GF-D8 (cell line): ENCODE measurements at places on chromosomes 1 and 21.
A peak's percentile ranks its signal among the peaks of the same experiment; 100 is the strongest.

GRCh38 chr1:20366056-20366462 lies 75.4 kb downstream of the VWA5B1 start:
- DNase-seq = no peak

DNA sequence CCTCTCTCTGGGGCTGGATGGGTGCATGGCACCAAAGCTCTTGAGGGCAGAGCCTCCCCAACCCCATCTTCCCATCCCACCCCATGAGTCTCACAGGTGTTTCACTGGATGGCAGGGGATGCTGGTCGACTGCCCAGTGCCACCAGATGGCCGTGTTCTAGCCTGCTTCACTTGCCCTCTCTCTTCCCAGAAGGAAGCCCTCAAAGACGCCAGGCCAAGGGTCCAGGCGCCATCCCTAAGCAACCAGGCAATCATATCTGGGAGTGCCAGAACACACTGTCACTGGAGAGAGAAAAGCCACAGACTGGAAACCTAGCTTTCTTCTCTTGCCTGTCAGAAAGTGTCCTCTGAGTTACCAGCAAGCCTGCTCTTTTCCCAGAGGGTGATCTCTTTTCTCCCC lies 26.7 kb downstream of the PIGM start:
- DNase-seq = no peak

- no peak for DNase-seq
These were observed 28.8 kb upstream of the LRRN2 start for GRCh38 chr1:204714194-204714860.

- peak; percentile 2 for DNase-seq
These were observed 36.5 kb upstream of the CD5L start for GRCh38 chr1:157878059-157878458.

DNA sequence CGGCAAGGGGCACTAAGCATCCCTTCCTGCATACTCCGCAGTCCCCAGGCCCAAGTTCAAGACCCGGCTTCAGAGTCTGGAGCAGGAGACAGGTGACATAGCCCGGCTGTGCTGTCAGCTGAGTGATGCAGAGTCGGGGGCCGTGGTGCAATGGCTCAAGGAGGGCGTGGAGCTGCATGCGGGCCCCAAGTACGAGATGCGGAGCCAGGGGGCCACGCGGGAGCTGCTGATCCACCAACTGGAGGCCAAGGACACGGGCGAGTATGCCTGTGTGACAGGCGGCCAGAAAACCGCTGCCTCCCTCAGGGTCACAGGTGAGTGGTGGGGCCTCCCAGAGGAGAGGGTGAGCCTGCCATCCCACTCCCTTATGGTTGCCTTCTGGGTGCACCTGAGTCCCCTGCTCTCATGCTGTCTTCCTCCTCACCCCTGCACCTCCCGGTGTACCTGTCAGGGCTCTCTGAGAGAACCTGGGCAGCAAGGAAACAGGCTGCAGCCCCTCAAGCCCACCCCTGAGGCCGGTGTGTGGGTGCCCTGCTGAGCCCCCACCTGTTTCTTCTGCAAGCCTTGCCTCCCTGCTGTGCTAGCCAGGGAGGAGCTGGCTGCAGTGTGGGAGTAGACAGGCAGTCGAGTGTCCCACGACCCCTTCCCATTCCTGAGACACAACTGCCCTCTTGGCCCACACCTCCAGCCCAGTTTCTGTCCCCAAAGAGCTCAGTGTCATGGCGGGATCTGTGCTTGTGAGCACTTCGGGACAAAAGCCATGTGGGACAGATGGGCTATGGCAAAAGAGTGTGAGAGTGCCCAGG lies 99.2 kb downstream of the TRIM11 start:
- no peak for DNase-seq

- peak; percentile 15 for DNase-seq
These were observed 40.1 kb downstream of the AHDC1 start for GRCh38 chr1:27563591-27564471.

GRCh38 chr21:37513383-37513782 lies 146.8 kb downstream of the DYRK1A start:
- DNase-seq = no peak

DNA sequence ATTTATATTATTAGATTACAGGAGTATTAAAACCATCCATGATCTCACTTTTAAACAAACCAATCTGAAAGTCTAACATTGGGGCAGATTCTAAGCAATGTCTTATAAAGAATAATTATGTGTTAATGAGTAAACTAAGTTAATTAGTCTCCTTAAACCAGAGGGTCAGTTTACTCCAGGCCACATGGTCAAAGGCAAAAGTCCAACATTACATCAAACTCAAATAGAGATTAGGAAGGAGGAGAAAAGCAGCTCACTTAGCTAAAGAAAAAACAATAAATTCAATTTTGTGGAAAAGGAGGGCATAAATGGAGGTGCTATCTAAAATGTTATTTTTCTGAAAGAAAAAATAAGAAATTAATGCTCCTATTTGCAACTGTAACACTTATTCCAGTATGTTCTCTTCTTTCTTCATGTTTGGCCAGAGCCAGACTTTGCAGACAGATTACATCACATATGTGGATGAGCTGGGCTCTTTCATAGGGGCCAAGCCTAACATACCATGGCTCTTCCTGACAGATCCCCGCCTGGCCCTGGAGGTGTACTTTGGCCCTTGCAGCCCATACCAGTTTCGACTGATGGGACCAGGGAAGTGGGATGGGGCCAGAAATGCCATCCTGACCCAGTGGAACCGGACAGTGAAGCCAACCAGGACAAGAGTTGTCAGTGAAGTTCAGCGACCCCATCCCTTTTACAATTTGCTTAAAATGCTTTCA lies 24.3 kb upstream of the FMO2 start:
- DNase-seq = no peak

DNA sequence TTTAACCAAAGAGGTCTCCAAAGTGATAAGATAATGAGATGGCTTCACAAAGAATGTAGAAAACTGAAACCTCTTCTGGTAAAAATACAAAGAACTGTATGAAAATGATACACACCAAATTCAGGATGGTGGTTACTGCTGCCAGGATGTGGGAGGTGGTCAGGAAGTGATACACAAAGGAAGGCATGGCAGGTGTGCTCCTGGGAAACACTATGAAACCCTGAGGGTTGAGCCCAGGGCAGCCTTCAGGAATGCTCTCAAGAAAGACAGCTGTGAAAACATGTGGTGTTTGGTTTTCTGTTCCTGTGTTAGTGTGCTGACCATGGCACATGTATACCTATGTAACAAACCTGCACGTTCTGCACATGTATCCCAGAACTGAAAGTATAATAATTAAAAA lies 109.3 kb downstream of the NTNG1 start:
- no peak for DNase-seq

GRCh38 chr1:96660503-96660902 lies 61.1 kb upstream of the PTBP2 start:
- no peak for DNase-seq

DNA sequence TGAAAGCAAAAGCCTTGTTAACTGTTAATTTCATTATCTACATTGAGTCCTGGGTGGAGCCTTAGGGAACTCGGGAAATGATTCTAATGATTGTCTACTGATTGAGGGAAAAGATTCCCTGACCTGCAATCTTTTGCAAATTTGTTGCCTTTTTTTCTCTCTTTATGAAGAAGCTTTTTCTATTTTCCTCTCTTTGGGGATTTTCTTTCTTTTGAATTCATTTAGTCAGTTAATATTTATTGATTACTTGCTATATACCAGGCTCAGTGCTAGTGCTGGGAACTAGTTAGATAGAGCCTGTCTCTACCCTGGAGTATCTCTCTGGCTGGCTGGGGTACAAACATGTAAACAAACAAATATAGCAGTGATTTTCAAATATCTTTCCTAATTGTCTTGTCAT lies 71.2 kb upstream of the CACYBP start:
- DNase-seq = no peak

- no peak for DNase-seq
These were observed 5.3 kb downstream of the HES2 start for GRCh38 chr1:6414443-6414844.

GRCh38 chr1:42209526-42210251 lies 45.1 kb upstream of the GUCA2A start:
- DNase-seq = no peak

DNA sequence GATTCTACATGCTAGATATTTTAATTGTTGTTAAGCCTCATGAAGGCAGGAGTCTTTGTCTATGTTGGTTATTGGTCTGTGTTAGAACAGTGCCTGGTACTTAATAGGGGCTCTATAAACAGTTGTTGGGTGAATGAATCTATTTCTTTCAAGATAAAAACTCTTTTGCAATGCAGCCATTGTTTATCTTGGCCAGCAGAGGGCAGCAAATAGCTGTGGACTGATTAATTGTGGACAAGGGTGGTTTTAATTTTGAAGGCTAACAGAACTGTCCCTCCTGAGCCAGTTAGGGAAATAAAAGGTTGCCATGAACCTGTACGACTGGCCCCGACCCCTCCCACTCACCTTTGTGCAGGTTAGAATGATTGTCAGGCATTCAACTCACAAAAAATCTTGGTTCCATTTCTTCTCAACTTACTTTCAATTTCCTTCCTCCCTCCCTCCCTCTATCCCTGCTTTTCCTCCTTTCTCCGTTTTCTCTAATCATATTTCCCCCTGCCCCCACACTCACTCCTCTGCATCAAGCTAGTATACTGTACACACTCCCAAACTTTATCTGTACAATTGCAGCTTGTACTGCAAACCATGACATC lies 66.3 kb upstream of the DIRAS3 start:
- DNase-seq = no peak

- DNase-seq = no peak
These were observed 348.1 kb upstream of the VAMP3 start for GRCh38 chr1:7422966-7423365.

GRCh38 chr1:157235307-157235706 lies 97.1 kb upstream of the ETV3 start:
- no peak for DNase-seq

DNA sequence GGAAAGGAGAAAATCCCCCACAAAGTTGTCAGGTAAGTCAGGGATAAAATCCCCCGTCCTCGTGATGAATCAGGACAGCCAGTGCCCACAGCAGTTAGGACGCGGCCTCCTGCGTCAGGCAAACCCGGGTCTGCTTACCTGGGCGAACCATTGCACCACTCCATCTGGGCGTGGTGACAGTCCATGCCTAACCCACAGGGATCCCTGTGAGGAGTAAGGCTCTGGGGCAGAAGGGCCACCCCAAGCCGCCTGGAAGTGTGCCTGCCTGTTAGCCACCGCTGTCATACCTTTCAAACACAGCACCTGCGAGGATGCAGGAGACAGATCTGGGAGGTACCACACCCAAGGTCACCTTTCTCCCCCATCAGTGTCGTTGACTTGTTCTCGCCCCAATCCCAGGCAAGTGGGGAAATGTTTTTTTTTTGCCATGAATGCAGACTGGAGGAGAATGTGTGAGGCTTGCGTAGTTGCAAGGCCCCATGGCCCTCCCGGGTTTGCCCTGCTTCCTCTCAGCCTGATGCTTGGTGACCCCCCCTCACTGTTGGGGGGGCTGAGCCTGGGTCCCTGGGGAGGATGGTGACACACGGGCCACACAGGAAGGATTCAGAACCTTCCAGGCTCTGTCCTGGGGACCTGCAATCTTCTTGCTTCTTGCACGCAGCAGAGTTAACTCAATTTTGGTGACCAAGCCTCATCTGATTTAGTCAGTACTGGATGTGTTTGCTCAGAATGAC lies 107.0 kb downstream of the PGBD5 start:
- DNase-seq = no peak

DNA sequence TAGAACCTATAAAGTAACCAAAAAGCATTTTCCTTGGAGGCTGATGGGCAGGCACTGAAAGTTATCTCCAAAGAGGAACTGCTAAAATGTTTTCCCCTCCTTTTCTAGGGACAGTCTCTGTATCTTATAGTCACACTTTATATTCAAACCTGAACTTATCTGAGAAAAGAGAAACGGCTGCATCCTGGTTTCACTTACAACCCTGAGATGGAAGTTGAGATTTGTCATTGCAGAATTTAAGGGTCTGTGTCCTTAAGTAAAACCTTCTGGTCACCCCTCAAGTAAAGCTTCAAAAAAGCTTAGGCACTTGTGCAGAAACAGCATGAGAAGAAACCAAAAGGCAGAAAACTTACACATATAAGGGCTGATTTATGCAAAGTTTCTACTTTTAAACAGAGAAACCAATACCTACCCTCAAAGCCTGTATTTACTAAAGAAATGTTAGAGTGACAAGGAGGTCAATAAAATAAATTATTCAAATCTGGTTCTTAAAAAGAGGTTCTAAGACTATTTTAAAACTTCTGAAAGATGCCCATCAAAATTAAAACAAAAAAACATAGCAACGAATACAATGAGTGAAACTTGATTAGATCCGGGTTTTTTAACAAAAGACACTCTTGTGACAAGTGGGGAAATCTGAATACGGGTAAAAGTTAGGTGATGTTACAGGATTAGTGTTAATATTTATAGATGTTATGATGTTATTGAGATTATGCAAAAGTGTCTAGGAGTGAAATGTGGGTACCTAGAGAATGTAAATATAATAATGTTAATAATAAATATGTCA lies 9.9 kb downstream of the CD58 start:
- peak; percentile 30 for DNase-seq

- no peak for DNase-seq
These were observed 17.7 kb upstream of the C1orf174 start for GRCh38 chr1:3917761-3918160.

DNA sequence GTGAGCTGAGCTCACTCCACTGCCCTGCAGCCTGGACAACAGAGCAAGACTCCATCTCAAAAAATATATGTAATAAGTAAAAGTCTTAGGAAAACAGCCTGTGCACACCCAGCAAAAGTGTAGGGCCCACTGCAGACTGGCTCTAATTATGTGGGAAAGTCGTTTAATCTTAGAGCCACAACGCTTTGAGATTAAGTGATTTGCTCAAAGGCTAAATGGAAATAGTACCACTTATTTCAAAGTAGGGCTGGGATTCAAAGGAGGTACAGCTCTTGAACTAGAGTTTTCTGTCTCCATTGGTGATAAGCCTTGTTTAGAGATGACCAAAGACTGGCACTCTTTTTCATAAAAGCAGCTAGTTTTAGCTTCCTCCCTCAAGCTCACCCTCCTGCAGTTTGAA lies 2.2 kb downstream of the TACSTD2 start:
- no peak for DNase-seq

DNA sequence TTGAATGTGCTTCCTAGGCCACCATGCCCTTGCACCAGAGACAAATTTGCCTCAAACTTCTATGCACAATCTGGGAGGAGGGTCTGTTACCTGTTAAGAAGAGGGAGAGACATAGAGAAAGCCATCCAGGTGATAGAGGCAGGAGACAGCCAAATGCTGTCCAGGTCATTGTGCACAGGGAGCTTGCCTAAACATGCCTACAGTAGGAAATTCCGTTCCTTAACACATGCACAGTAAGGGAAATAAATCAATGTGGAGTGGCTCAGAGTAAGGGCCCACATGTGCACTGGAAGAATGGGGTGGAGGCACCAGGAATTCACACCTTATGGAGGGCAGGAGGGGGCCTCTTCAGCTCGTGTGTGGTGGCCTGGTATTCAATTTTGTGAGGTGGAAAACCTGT lies 19.5 kb upstream of the CREG1 start:
- no peak for DNase-seq
